Kidney glomerular epithelial cell (primary cell): ENCODE measurements at places on chromosomes 6 and 20.

DNA sequence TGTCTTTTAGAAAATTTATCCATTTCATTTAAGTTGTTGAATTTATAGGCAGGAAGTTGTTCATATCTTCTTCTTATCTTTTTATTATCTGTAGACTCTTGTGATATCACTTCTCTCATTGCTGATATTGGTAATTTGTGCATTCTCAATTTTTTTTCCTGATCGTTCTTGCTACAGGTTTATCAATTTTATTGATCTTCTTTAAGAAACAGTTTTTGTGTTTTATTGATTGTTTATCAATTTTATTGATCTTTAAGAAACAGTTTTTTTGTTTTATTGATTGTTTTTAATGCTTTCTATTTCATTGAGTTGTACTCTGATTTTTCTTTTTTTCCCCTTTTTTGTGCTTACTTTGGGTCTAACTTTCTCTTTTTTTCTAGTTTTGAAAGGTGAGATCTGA lies 23.8 kb upstream of the SLC22A2 start:
- DNase-seq: no peak

- DNase-seq: no peak
Measured at GRCh38 chr20:46322641-46323040, 14.3 kb upstream of the CDH22 start.

- DNase-seq: peak; percentile 56
Measured at GRCh38 chr6:6723921-6724538, 135.5 kb downstream of the LY86 start.

DNA sequence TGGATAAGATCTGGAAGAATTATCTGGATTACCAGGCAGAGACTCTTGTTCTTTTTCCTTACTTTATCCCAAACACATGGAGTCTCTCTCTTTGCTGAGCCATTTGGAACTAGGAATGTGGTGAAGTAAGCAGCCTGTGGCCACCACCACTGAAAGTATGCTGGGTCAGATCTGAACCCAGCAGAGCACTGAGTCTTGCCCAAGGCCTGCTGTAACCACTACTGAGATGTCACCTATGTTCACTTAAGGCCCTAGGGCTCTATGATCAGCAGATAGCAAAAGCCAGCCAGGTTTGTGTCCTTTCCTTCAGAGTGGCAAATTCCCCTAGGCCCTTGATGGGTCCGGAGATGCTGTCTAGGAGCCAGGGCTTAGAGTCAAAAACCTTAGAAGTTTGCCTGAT lies 103.3 kb upstream of the PLN start:
- DNase-seq: no peak

DNA sequence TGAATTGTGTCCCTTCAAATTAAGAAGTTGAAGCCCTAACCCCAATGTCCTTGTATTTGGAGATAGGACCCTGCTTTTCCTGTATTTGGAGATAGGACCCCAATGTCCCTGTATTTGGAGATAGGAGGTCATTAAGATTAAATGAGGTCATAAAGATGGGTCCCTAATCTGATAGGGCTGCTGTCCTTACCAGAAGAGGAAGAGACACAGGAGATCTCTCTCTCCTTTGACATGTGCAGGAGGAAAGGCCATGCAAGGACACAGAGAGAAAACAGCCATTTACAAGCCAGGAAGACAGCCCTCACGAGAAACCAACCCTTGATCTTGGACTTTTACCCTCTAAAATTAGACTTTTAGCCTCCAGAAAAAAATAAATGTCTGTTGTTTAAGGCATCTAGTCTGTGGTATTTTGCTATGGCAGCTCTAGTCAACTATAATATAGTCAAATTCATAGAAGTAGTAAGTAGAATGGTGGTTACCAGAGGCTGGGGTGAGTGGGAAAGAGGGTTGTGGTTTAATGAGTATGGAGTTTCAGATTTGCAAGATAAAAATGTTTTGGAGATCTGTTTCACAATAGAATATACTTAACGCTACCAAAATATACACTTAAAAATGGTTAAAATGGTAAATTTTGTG lies 59.3 kb downstream of the UBE3D start:
- no peak for DNase-seq

GRCh38 chr20:62360854-62361798 lies 6.0 kb downstream of the LAMA5 start:
- DNase-seq: no peak
